ENCODE measurements at places on chromosomes 5 and 9.

GRCh38 chr5:179680014-179680779 is 637 bp downstream of the CBY3 start:
- DNase-seq: no peak

DNA sequence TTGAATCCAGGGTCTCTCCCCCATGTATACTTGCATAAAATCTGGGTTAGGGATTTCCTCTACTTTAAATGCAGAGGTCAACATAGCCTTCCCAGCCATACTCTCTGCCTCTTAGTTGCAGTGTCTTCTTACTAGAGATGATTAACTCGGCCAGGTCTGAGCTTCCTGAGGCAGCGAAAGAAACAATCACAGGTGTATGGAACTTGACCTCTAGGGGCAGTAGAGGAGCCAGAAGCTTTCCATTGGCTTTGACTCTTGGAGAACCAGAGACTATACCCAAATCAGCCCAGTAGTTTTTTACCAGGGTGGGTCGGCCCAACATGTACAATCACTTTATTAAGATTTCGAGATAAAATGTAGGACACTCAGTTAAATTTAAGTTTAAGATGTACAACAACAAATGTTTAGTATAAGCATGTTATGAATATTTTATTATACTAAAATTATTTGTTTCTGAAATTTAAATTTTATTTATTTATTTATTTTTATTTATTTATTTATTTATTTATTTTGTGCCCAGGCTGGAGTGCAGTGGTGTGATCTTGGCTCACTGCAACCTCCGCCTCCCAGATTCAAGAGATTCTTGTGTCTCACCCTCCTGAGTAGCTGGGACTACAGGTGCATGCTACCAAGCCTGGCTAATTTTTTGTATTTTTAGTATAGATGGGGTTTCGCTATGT is 48.0 kb upstream of the DMRT3 start:
- DNase-seq: no peak

GRCh38 chr5:39191216-39191615 is 28.1 kb downstream of the FYB1 start:
- DNase-seq: no peak

DNA sequence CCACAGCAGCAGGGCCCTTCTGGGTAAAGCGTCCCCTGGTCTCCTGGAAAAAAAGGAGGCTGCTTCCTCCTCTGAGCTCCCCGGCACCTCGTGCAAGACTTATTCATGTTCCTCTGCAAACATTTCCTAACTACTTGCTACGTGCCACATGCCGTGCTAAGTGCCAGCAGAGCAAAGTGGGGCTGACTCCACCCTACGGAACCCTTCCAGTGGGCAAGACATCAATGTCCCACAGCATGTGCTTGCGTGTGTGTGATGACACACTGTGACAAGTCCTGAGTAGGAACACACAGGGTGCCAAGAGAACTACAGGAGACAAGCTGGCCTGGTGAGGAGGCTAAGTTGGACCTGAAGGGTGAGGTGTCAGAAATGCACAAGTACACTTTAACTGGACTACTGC is 57.4 kb downstream of the SEMA4D start:
- no peak for DNase-seq
